ENCODE measurements at places on chromosomes 1 and 21.

DNA sequence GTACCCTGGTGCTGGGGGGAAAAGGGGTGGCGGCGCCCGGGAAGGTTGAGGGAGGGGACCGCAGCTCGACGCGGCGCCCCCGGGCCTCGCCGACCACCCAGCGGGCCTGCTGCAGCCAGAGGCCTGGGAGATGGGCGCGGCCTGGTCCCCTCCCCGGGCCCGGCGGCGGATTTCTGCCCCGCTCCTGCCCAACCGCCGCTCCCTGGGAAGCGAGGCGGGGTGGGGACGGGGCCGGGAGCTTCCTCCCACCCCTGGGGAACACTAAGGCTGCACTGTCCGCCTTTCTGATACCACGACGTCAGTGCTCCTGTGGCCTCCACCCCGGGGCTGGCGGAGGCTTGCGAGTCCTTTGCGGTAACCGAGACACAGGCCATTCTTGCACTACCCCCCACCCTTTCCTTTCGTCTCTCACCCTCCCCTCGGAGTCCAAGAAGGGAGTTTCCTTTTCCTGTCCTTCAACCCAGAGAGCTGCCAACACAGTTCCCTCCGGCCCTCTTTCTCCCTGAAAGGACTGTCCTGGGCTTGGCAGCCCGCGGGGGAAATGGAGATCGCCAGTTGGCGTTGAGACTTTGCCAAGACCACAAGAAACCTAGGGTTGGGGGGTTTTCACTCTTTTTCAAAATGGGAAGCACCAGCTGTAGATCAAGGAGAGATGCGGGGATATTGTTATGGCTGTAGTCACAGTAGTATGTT lies 742 bp downstream of the SH3GLB1 start:
- peak; percentile 52 for DNase-seq
- H3K4me3 ChIP-seq, result peak overlapping the region; percentile 71
- peaks cover 31% of the 10 kb centered on the region for H3K4me1 ChIP-seq
- H3K36me3 ChIP-seq, result no peaks in the 10 kb centered on the region
- H3K27me3 ChIP-seq, result no peaks in the 10 kb centered on the region

- no peak for DNase-seq
- peaks cover 11% of the 10 kb centered on the region for H3K4me1 ChIP-seq
- H3K36me3 ChIP-seq, result no peaks in the 10 kb centered on the region
These were observed 640 bp upstream of the CYP2J2 start for GRCh38 chr1:59927213-59927612.

- H3K27ac ChIP-seq, result peak overlapping the region; percentile 34
- no peak overlapping the region for H3K4me3 ChIP-seq
- DNase-seq, result peak; percentile 45
- H3K36me3 ChIP-seq, result no peaks in the 10 kb centered on the region
These were observed 94.7 kb downstream of the SIK1 start for GRCh38 chr21:43331962-43332828.

GRCh38 chr1:178166429-178167024 lies 72.6 kb downstream of the RASAL2 start:
- no peak for DNase-seq
- no peaks in the 10 kb centered on the region for H3K4me1 ChIP-seq
- no peak overlapping the region for H3K4me3 ChIP-seq
- H3K36me3 ChIP-seq, result no peaks in the 10 kb centered on the region
- H3K27ac ChIP-seq, result no peak overlapping the region
- no peaks in the 10 kb centered on the region for H3K27me3 ChIP-seq

GRCh38 chr1:114154146-114154962 lies 685 bp upstream of the SYT6 start:
- H3K4me1 ChIP-seq, result peaks cover 35% of the 10 kb centered on the region
- H3K4me3 ChIP-seq, result no peak overlapping the region
- no peaks in the 10 kb centered on the region for H3K36me3 ChIP-seq
- no peak overlapping the region for H3K27ac ChIP-seq

DNA sequence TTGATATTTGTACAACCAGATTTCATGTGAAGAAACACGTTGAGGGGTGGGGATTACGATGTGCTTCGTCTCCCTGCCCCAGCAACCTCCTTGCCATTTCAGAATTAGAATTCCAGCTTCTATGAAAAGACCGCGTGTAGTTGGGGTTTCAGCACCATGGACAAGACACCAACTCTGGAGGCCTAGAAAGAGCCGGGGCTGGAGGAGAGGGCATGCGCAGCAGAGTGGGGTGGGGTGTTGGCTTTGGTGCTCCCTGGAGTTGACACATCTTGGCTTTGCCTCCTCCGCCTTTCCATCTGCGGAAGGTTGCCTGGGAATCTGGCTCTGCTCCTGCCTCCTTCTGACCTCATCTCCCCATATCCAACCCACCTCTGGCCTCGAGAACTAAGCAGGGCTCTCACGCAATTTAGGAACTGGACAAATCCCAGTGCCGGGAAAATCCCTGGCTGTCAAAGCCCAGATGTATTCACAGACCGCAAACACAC lies 11.8 kb downstream of the HTR6 start:
- no peaks in the 10 kb centered on the region for H3K27me3 ChIP-seq
- DNase-seq, result peak; percentile 50
- H3K4me3 ChIP-seq, result no peak overlapping the region
- no peak overlapping the region for H3K27ac ChIP-seq
- H3K4me1 ChIP-seq, result no peaks in the 10 kb centered on the region
- no peaks in the 10 kb centered on the region for H3K36me3 ChIP-seq

GRCh38 chr1:226632169-226632879 lies 83.8 kb downstream of the STUM start:
- H3K27me3 ChIP-seq, result no peaks in the 10 kb centered on the region
- H3K36me3 ChIP-seq, result no peaks in the 10 kb centered on the region
- H3K4me1 ChIP-seq, result peaks cover 7% of the 10 kb centered on the region
- DNase-seq, result no peak
- no peak overlapping the region for H3K4me3 ChIP-seq

DNA sequence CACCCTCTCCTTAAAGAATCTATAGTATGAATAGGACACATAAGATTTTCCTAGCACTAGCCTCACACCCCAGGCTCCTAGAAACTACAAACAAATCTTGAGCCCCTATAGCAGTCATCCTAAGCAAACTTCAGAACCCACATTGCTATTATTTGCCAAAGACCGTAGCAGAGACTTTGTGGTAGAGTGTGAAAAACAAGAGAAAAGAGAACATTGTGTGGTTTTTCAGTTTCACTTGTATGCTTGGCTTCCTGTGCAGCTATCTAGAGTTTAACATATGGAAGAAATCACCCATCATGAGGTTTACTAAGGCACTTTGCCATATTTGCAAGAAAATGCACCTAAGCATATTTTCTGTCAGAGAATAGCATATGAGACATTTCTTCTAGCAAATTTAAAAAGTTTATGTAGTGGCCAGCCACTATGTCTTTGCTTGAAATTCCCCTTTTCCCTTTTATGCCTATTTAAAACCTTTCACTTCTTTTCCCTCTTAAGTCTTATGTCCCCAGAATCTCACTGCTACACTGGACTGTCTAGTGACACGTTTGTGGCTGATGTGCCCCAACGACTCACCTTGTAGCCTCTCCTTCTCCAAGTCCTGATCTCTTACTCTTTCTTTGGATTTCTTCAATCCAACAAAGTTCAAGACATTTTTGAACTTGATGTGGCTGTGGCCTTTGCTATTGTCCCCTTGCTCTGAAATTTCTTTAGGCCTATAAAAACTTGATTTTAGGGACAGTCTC lies 25.6 kb downstream of the CCDC190 start:
- H3K4me3 ChIP-seq, result no peak overlapping the region
- no peaks in the 10 kb centered on the region for H3K27me3 ChIP-seq
- no peaks in the 10 kb centered on the region for H3K36me3 ChIP-seq
- H3K4me1 ChIP-seq, result no peaks in the 10 kb centered on the region
- DNase-seq, result no peak

DNA sequence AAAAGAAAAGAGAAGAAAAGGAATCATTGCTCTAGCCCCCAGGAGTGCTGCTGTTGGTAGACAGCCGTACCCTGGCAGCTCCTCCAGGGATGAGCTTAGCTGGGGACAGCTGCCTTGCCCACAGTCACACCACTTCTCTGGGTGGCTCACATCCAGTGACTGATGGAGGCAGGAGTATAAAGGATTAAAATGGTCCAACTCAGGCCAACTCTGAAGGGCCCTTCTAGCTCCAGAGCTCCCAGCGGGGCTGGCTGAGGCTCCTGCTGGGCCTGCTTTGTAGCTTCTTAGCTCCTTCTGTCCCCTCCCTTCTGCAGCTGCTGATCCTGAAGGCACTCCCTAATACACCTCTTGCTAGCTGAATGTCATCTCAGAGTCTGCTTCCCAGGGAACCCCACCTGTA lies 4.4 kb downstream of the CITED4 start:
- H3K27me3 ChIP-seq, result no peaks in the 10 kb centered on the region
- H3K27ac ChIP-seq, result no peak overlapping the region
- peaks cover 24% of the 10 kb centered on the region for H3K4me1 ChIP-seq
- no peaks in the 10 kb centered on the region for H3K36me3 ChIP-seq
- DNase-seq, result no peak

DNA sequence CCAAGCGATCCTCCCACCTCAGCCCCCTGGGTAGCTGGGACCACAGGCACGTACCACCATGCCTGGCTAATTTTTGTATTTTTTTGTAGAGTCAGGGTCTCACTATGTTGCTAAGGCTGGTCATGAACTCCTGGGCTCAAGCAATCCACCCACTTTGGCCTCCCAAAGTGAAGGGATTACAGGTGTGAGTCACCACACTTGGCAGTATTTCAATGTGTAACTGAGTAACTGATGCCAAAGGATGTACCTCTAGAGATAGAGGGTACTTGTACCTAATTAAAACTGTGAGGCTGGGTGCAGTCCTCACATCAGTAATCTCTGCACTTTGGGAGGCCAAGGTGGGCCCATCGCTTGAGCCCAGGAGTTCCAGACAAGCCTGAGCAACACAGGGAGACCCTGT lies 258.7 kb upstream of the DMRTA2 start:
- H3K4me1 ChIP-seq, result no peaks in the 10 kb centered on the region
- H3K27ac ChIP-seq, result no peak overlapping the region
- DNase-seq, result no peak
- no peaks in the 10 kb centered on the region for H3K36me3 ChIP-seq
- H3K27me3 ChIP-seq, result no peaks in the 10 kb centered on the region

GRCh38 chr1:11530731-11531311 lies 51.9 kb downstream of the DISP3 start:
- H3K4me3 ChIP-seq, result no peak overlapping the region
- no peak for DNase-seq
- no peaks in the 10 kb centered on the region for H3K27me3 ChIP-seq
- no peaks in the 10 kb centered on the region for H3K4me1 ChIP-seq
- no peak overlapping the region for H3K27ac ChIP-seq
- no peaks in the 10 kb centered on the region for H3K36me3 ChIP-seq

DNA sequence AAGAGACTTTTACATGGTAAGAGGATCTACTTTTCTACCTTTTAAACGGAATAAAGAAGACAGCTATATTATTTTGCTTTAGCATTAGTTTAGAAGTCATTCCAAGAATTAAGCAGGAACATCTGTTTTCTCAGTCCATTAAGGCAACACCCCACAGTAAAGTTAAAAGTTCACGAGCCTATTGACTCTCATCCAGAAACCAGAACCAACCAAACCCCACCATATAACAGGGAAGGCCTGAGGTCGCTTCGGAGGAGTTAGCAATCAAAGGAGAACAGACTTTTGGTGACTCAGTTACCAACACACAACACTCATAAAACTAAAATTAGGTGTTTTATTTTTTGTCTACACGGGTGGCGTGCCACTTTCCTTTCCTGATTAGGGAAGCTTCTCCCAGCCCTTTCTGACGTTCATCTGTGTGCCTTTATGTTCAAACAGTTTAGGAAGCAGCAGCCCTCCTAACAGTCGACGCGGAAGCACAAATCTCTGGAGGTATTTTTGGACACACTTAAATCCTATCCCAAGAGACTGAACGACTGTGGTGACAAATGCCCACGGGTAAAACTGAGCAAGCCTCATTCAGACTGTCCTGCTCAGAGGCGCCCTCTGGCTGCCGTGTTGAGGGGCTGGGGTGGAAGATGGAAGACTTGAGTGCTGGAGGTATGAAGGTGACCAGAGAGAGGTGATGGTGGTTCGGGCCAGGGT lies 8.6 kb upstream of the PLA2G2C start:
- H3K4me3 ChIP-seq, result no peak overlapping the region
- no peak overlapping the region for H3K27ac ChIP-seq
- no peaks in the 10 kb centered on the region for H3K27me3 ChIP-seq
- DNase-seq, result peak; percentile 68
- H3K4me1 ChIP-seq, result no peaks in the 10 kb centered on the region

DNA sequence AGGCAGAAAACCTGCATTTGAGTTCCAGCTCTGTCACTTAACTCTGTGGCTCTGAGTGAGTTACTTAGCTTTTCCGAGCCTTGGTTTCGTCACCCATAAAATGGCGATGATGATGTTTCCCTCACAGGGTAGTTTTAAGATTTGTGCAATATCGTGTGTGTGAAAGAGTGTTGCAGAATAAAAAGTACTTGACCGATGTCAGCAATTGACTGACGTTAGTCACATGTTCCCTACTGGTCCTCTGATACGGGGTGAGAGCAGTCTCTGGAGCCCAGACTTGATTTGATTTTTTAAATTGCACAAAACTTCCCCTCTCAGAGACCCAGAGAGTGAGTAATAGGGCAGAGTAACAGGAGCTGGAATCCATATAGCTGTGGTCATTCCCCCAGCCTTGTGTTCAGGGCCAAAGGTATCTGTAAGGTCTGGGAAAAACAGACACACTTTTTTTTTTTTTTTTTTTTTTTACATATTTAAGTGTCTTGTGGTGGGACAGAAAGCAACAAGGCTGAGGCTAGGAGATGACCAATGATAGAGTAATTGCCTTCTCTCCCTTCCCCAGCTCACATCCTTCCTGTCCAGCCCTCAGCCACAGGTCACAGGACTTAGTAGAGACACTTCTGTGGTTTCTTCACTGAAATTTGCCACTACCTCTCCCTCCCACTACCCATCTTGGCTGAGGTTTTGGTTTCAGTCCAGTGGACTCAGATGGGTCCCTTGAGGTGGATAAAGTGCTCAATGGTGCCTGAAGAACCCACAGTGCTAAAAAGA lies 2.0 kb downstream of the FCER1G start:
- H3K27ac ChIP-seq, result no peak overlapping the region
- no peak overlapping the region for H3K4me3 ChIP-seq
- no peaks in the 10 kb centered on the region for H3K27me3 ChIP-seq
- no peak for DNase-seq

GRCh38 chr1:64595871-64596515 lies 126.1 kb downstream of the CACHD1 start:
- no peak overlapping the region for H3K4me3 ChIP-seq
- H3K4me1 ChIP-seq, result peaks cover 21% of the 10 kb centered on the region
- no peaks in the 10 kb centered on the region for H3K36me3 ChIP-seq
- no peak for DNase-seq
- no peaks in the 10 kb centered on the region for H3K27me3 ChIP-seq
- H3K27ac ChIP-seq, result peak overlapping the region; percentile 48

DNA sequence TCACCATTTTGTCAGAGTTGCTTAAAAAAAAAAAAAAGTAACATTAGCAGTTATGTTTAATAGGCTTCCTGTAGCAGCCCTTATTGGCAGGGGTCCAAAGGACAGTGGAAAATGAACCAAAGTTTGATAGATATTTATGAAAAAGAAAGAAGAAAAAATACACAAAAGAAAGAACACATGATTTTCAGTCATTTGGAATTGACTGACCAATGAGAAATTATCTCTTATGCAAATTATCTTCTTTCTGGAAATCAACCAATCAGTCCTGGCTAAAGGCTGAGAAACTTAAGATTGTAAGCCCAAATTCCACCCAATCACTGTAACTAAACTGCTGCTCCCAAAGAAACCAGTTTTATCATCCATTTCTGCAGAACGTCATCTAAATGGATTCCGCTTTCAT lies 282.4 kb downstream of the TM2D1 start:
- H3K36me3 ChIP-seq, result no peaks in the 10 kb centered on the region
- no peak for DNase-seq
- H3K27ac ChIP-seq, result no peak overlapping the region
- no peak overlapping the region for H3K4me3 ChIP-seq
